Neural crest cell (in vitro differentiated cells): ENCODE measurements at places on chromosomes 11 and 22. TPM values are rescaled to one million over a fixed set of nuclear protein-coding genes. Genes with fewer than 3 reads are reported as not detected.

FGF19 gene
- 0.21 and 0.34 TPM in 2 replicates for total RNA-seq

P2RY2 gene
- 0.14 and 0.27 TPM in 2 replicates for total RNA-seq

OR52M1 gene
- not detected in 2 replicates for total RNA-seq

LRRC75B gene
- total RNA-seq = 15.4 and 16.7 TPM in 2 replicates

LDLRAD3 gene
- 30.1 and 33.8 TPM in 2 replicates for total RNA-seq

OR51E1 gene
- total RNA-seq = not detected in 2 replicates

DDI1 gene
- total RNA-seq = not detected in 2 replicates

PLAAT5 gene
- total RNA-seq = 0.45 and 0.77 TPM in 2 replicates

TBX10 gene
- not detected in 2 replicates for total RNA-seq

POTEH gene
- total RNA-seq = not detected in 2 replicates

GTF2H1 gene
- 39.5 and 41.7 TPM in 2 replicates for total RNA-seq

MS4A12 gene
- not detected in 2 replicates for total RNA-seq

DEUP1 gene
- total RNA-seq = 0.70 and 0.80 TPM in 2 replicates

CHRNA10 gene
- total RNA-seq = 3.0 and 3.1 TPM in 2 replicates

RIMBP3B gene
- 0.63 and 0.68 TPM in 2 replicates for total RNA-seq

RASGRP2 gene
- 0.93 and 1.5 TPM in 2 replicates for total RNA-seq

OR2AG2 gene
- total RNA-seq = 0.25 and 0.54 TPM in 2 replicates

OR5I1 gene
- total RNA-seq = not detected in 2 replicates

TMEM151A gene
- total RNA-seq = 0.57 and 1.0 TPM in 2 replicates
